Activated effector memory CD4-positive, alpha-beta T cell treated with Interleukin-2 at 50 U/mL for 16 hours (primary cell): ENCODE measurements at places on chromosomes 5 and 9.

DNA sequence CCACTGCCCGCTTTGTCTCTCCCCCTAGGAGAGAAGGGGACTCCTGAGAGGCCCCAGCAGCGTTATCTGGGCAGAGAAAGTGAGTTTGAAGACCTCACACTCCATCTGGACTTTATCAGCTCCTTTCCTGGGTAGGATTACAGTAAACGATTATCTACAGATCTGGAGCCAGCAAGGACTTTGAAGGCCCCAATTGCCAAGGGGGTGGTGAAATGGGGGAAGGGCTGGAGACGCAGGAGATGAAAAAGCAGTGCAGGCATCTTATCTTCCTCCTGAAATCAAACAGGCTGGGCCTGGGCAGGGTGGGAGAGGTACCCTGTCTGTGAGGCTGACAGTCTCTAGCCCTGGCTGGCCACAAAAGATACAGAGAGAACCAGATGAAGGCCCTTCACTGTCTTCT is 105.8 kb upstream of the MSX2 start:
- no peak for DNase-seq

GRCh38 chr5:177458912-177459350 is 12.3 kb downstream of the PRR7 start:
- DNase-seq: no peak

GRCh38 chr5:63211448-63212132 is 633.0 kb downstream of the LRRC70 start:
- no peak for DNase-seq

GRCh38 chr5:74123929-74124328 is 497.9 kb downstream of the ARHGEF28 start:
- no peak for DNase-seq

DNA sequence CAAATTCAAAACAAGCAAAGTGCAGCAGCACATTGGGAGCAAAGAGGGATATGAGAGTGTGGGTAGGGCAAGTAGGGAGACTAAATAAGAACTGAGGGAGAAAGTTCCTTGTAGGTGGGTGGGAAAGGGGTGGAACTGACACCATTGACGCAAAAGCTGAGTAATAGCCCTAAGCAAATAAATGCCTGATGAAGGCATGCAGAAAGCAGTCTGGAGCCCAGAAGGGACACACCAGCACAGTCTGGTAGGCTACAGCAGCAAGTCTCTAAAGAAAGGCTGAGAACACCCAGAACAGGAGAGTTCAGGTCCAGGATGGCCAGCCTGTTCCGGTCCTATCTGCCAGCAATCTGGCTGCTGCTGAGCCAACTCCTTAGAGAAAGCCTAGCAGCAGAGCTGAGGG is at the start of gene INSL4:
Gene INSL4, plus strand, starts transcription at position 208 of the 400 bp plus-strand sequence. Its CDS starts 105 bp downstream, at position 313.
- DNase-seq: no peak

GRCh38 chr9:114196979-114197622 is 41.8 kb downstream of the COL27A1 start:
- no peak for DNase-seq

DNA sequence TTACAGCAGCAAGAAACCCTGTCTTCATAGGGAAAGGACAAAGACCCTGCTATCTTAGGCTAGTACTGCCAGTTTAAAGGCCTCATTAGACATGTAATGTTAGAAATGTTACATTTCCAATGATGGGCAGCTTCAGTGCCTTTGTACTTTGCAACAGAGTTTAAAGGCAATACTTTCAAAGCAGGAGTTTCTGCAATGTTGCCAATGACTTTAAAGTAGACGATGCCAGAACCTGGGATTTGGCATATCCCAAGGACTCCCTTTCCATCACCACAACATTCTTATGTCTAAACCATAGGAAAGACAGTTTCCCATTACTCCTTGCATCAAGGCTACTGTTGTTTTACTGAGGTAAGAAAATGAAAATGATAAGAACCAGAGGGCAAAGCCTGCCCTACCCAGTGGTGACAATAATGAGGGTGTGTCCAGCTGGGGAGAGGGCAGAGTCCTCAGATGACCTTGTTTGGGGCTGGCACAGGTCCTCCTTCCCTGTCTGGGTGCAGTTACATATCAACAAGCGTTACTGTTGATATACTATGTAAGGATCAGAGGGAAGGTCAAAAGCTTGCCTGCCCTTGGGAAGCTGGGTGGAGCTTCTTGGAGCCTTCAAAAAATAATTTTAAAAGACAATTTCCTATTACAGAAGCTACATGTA is 27.5 kb upstream of the MLANA start:
- DNase-seq: no peak

GRCh38 chr9:101476576-101477208 is 41.1 kb upstream of the ALDOB start:
- no peak for DNase-seq

- no peak for DNase-seq
Measured at GRCh38 chr9:109816490-109816889, 36.5 kb downstream of the PALM2AKAP2 start.

DNA sequence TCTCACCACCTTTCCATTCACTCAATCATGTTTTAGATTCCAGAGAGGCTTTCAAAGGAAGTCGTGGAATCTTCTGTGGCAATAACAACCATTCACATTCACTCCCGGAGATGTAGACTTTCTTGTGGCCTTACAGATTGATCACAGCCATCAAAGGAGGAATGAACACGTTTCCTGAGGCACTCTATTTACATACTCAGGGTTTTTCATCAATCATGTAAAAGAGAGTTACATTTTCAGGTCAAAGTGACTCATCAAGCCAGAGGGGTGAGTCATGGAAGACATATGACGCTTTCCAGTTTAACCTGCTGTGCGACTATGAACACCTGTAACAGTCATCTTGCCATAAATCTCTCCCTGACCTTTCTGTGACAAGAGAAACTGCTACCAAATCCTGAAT is 39.3 kb upstream of the RAD23B start:
- no peak for DNase-seq

DNA sequence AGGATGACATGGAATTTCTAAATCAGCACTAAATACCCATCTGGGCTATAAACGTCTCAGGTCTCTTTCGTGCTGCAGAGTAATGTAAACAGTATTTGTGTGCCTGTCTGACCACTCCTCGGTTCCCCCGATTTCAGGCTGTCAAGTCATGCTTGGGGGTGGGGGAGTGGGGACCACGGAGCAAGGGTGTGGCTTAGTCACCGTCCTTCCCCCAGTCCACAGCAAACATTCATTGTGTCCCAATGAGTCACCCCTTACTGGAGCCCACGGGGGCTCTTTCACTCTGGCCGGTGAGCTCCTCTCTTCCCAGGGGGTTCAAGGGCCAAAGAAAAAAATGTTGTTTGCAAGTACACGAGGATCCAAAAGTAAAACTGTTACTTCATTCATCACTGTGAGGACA is 72.4 kb upstream of the ICE1 start:
- DNase-seq: no peak

- no peak for DNase-seq
Measured at GRCh38 chr5:158451993-158452672, 593.2 kb upstream of the CLINT1 start.

GRCh38 chr9:9996259-9996658 is 616.5 kb downstream of the PTPRD start:
- DNase-seq: no peak

GRCh38 chr5:137365126-137365865 is 133.8 kb downstream of the SPOCK1 start:
- DNase-seq: no peak

DNA sequence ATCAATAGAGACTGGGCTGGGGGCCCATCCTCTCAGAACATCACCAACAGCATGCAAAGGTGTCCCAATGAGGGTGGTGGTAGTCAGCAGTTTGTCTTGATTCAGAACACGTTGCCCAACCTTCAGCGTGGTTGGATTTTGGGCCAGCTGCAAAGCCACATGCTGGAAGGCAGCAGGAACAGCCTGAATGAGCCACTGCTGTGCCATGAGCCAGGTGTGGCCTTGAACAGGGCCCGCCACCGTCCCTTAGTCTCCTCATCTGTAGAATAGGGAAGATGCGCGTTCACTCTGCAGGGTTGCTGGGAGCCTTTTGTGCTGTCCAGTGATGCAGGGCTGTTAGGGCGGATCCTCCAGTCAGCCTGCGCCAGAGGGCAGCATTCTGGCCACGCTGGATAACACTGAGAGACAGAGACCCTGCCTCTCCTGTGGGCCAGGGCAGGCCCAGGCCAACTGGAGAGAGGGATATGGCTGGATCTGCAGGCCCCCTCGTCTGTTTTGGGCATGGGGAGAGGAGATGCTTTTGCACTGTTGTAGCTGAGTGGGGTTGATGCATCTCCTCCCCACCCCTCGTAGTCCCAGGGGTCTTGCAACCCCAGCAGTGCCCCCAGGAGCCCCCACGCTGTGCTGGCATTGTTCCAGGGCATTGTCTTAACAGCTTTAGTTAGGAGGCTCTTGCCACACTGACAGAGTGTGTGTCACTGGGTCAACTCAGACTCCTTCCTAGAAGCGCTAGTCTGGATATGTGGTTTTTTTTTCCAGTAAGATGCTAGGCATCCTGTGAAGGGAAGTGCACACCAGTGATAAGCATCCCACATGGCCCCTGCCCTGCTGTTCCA is 42.1 kb downstream of the SLC46A2 start:
- no peak for DNase-seq

GRCh38 chr9:114192539-114192938 is 37.2 kb downstream of the COL27A1 start:
- DNase-seq: no peak

- DNase-seq: no peak
Measured at GRCh38 chr5:175383350-175383749, 60.6 kb downstream of the DRD1 start.

DNA sequence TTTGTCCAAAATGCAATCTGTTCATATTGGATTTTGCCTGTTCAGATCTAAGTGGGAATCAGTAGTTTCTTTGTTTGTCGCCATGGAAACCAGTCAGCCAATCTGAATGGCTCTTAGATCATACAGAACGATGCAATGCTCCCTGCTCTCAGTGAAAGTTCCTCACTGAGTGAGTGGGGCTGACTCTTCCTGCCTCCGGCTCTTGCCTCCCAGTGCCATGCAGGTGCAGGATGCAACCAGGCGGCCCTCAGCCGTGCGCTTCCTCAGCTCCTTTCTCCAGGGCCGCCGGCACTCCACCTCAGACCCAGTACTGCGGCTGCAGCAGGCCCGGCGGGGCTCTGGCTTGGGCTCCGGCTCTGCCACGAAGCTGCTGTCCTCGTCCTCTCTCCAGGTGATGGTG is at the start of gene PTPDC1:
Gene PTPDC1, plus strand, starts transcription at position 151 of the 400 bp plus-strand sequence. Its CDS starts 67 bp downstream, at position 218.
- no peak for DNase-seq

GRCh38 chr5:143179126-143179740 is 224.3 kb downstream of the NR3C1 start:
- no peak for DNase-seq

- DNase-seq: no peak
Measured at GRCh38 chr9:116491219-116491618, 195.9 kb upstream of the TRIM32 start.

- no peak for DNase-seq
Measured at GRCh38 chr9:129550199-129550839, 70.6 kb downstream of the C9orf50 start.

- DNase-seq: no peak
Measured at GRCh38 chr9:69466151-69466550, 141.1 kb downstream of the ENTREP1 start.

DNA sequence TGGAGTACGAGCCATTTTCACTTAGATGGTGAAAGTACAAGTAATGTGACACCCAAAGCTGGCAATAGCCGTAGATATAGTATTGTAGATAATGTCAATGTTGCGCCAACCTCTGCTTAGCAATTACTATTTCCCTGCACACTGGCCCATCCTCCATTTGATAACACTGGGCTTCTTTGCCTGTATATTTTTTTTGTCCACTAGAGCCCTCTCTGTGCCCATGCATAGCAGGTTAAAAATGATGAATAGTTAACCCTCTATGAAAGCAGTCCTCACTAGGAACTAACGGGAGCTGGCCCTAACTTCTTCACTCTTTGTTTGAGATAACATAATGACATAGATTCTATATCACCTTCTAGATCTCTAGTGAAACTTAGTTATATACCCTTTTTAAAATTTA is 416.8 kb downstream of the TUSC1 start:
- DNase-seq: no peak

- no peak for DNase-seq
Measured at GRCh38 chr5:43037636-43038495, 2.3 kb downstream of the ANXA2R start.

- DNase-seq: no peak
Measured at GRCh38 chr5:145678255-145678654, 156.9 kb downstream of the PRELID2 start.

- DNase-seq: no peak
Measured at GRCh38 chr5:52956915-52957747, 32.0 kb upstream of the ITGA2 start.

DNA sequence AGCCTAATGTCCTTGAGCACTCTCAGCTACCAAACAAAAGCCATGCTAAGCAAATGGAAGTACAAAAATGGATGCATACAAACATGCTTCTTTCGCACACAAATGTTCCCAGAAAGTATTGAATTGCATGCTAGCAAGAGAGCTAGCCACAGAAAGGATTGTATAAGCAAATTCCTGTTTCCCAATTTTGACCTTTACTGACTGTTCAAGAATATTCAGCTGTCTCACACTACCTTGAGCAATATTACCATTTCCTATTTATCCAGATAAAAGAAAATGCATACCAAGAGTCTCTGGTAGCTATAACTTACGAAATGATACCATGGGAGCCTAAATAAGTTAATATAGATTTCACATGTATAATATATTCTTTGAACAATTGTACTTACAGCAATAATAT is 264.6 kb downstream of the TMEM167A start:
- DNase-seq: no peak

GRCh38 chr5:11334404-11334803 is 569.8 kb downstream of the CTNND2 start:
- no peak for DNase-seq

GRCh38 chr5:141848744-141849414 is 29.3 kb downstream of the PCDH1 start:
- no peak for DNase-seq

- no peak for DNase-seq
Measured at GRCh38 chr5:153357493-153358112, 132.9 kb upstream of the GRIA1 start.

GRCh38 chr9:70315389-70315788 is 56.6 kb downstream of the SMC5 start:
- DNase-seq: no peak

DNA sequence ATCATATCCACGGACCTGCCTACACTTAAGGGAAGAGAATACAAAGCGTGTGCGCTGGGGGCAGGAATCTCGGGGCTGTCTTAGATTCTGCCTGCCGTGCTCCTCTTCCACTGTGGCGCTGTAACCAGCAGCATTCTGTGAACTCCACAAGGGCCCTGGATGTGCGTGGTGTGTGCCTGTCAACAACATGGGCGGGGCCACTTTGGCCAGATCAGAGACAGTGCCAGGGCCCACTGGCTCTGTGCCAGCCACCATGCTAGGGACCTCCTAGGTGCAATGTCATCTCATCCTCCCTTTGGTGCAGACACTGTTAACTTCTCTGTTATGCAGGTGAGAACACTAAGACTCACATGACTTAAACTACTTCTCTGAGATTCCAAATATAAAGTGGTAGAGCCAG is 113.7 kb downstream of the COL23A1 start:
- DNase-seq: no peak

DNA sequence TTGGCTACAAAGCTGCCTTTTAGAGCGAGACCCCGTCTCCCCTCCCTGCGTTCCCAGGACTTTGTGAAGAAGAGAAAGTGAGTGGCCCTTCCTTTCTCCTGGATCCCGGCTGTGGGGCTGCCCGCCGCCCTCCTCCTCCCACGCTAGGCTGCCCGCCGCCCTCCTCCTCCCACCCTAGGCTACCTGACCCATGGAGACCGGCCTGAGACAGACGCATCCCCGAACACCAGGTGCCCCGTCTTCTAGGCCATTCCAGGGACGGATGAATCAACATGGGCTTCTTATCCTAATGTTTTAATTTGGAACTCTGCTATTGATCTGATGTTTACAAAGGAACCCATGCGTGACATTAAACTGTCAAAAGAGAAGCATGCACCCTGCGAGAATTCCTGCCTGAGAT is 117.3 kb upstream of the LPCAT1 start:
- no peak for DNase-seq

- DNase-seq: no peak
Measured at GRCh38 chr9:135655317-135655716, 7.8 kb upstream of the LCN9 start.
